ENCODE measurements at places on chromosomes 5 and 9.
A peak's percentile ranks its signal among the peaks of the same experiment; 100 is the strongest.

GRCh38 chr5:138568061-138568824 is 7.0 kb downstream of the HSPA9 start:
- no peak for DNase-seq

DNA sequence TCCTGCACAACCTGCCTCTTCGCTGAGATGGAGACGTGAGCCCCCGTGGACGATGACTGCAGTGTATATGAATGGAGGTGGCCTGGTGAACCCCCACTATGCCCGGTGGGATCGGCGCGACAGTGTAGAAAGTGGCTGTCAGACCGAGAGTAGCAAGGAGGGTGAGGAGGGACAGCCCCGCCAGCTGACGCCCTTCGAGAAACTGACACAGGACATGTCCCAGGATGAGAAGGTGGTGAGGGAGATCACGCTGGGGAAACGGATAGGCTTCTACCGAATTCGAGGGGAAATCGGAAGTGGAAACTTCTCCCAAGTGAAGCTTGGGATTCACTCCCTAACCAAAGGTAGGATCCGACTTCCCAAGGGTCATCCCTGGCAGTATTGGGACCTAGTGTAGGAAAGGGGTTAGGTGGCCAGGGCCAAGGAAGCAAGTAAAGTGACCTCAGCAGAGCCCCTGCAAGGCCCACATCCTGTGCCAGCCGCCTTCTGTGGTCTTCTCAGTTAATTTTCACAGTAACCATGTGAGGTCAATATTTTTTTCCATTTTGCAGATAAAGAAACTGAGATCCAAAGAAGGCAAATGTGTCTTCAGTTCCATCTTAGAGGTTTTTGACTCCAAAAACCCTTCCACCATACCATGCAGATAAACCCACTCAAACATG is 53.8 kb downstream of the NIM1K start:
- no peak for DNase-seq

DNA sequence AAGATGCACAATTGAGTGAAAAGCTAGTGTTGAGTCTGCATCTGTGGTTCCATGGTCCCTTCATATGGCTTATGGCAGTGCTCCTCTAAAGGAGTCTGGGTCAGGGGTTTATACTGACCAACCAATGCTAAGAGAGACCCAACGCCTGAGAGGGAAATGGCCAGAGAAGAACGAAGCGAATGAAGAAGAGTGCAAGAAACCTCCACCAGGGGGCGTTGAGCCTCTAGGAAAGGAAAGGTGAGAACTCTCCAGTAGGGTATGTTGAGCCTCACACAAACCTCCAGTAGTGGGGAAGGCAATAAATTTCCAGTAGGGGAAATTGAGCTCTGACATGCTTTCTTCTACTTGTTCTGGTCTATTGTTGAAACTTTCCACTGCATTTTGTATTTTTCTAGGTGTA is 470.6 kb downstream of the PRDM9 start:
- no peak for DNase-seq

- DNase-seq = no peak
These were observed 5.0 kb downstream of the LOX start for GRCh38 chr5:122073018-122073417.

- peak; percentile 23 for DNase-seq
These were observed 71.8 kb upstream of the MAMDC2 start for GRCh38 chr9:69971643-69972449.

- DNase-seq = no peak
These were observed 13.6 kb downstream of the AHRR start for GRCh38 chr5:334903-335739.

- no peak for DNase-seq
These were observed 2.6 kb downstream of the PRLR start for GRCh38 chr5:35227720-35228119.

- DNase-seq = no peak
These were observed 22.5 kb downstream of the PCSK5 start for GRCh38 chr9:75912951-75913350.

GRCh38 chr5:59597690-59598546 is 295.6 kb downstream of the PDE4D start:
- no peak for DNase-seq

DNA sequence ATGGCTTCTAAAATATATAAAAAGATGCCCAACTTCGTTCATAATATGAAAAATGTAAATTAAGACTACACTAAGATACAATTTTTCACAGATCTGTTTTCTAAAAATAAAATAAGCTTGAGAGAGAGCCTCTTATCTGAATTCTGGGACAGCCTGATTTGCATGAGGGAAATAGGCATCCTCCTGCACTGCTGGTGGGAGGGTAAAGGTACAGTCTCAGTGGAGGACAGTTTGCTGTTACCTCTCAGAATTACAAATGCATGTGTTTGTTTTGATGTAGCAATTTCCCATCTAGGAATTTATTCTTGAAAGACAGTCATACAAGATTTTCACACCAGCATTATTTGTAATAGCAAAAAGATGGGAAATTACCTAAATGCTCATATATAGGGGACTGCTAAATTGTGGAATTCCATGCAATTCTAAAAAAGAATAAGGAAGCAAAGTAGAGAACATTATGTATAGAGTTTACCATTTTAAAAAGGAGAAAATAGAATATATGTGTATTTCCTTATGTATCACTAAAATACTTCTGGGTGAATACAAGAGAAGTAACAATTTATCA is 75.7 kb downstream of the ZSWIM6 start:
- no peak for DNase-seq

- no peak for DNase-seq
These were observed 1.5 kb downstream of the TICAM2 start for GRCh38 chr5:115600766-115601165.

DNA sequence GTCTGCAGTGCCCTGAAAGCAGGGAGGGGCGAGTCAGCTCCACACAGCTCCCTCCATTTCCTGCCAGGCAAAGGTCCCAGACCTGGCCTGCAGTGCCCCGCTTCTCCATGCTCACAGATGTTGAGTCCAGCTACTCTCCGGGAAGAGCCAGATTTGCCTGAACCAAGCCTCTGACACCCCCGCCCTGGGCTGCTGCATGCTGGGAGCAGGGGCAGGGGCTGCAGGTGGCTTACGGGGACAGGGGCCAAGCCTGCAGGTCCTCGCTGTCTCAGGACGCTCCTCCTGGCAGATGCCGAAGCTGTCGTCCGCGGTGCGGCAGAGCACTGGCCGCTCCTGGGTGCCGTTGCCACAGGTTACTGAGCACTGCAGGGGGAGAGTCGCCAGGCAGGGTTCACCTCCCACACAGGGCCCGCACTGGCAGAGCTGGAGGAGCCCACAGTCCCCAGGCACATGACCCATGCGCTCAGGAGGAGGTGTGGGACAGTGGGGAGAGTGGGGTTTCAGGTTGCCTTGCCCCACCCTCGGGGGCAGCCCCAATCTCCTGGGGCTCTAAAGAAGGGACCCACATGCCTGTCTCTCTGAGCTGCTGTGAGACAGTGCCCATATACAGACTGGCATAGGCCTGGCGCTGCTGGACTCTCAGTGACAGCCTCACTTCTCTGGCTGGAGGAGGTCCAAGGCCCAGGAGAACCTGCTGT is 62.4 kb downstream of the ZNF354C start:
- no peak for DNase-seq

DNA sequence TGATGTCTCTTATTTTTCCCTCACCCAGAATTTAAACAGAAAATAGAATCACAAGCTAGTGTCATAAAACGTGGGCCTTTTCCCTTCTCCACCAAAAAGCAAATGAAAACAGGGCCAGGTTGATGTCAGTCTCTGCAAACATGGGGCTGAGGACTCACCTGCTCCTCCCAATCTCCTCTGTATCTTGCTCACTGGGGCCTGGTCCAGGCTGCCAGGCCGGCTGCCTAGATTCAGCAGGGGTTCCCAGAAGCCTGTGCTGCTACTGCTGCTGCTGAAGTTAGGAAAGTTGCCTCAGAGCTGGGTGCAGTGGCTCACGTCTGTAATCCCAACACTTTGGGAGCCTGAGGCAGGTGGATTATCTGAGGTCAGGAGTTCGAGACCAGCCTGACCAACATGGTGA is 84.3 kb downstream of the PCDH1 start:
- DNase-seq = no peak

DNA sequence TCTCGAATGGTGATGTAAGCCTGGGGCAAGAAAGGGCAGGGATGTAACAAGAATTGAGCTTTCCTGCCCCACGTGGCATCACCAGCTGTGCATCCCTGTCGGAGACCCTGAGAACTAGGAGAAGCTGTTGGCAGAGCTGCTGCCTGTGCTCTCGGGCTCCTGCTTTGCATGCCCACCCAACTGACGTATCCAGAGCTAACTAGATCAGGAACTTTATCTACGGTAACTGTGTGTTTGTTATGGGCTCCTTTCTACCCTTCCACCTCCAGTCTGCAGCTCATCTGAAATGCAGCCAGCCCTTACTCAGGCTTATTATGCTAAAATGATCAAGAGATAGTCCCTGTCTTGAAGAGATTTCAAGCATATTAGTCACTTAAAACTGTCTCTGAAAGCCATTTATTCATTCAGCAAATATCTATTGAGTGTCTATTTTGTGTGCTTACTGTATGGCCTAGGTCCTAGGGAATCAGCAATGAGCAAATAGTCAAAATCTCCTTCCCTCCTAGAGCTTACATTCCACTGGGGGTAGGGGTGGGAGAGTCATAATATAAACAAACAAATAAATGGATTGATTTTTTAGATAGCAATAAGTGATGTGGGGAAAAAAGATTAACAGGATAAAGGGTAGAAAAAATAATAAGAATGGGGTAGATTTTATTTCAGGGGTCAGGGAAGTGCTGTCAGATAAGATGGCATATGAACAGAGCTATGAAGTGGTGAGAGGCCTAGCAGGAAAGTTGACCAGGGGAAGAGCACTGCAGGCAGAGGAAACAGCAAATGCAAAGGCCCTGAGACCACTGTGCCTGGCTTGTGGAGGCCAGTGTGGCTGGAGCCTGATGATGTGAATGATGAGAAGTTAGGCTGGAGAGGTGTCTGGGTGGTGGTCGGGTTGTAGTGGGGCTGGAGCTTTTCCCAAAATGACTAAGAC is 118.2 kb downstream of the GALNT10 start:
- DNase-seq = no peak

- DNase-seq = no peak
These were observed 63.1 kb downstream of the TMOD1 start for GRCh38 chr9:97564291-97565175.

DNA sequence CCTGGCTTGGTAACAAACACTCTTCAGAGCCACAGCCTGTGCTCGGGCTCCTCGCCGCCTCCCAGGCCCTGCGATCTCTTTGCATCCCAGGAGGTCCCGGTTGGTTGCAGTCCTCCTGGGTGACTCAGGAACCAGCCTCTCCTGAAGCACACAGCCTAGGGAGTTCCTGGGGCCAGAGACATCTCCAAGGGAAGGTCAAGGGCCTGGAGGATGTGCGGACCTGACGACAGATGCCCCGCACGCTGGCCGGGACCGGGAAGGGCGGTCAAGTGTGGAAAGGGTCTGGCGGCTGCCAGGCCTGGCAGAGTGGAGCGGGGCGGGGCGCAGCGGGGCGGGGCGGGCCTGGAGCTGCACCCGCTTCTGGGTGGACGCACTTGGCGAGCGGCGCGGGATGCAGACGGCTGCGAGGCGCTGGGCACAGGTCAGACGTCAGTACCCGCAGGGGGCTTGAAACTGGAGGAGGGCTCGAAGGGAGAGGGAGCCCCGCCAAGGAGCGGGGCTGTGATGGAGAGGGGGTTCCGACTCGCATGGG is 45.0 kb upstream of the PRSS3 start:
- no peak for DNase-seq

- DNase-seq = no peak
These were observed 26.9 kb upstream of the FEM1C start for GRCh38 chr5:115571441-115571878.

GRCh38 chr9:21715408-21715807 is 87.0 kb upstream of the MTAP start:
- no peak for DNase-seq

DNA sequence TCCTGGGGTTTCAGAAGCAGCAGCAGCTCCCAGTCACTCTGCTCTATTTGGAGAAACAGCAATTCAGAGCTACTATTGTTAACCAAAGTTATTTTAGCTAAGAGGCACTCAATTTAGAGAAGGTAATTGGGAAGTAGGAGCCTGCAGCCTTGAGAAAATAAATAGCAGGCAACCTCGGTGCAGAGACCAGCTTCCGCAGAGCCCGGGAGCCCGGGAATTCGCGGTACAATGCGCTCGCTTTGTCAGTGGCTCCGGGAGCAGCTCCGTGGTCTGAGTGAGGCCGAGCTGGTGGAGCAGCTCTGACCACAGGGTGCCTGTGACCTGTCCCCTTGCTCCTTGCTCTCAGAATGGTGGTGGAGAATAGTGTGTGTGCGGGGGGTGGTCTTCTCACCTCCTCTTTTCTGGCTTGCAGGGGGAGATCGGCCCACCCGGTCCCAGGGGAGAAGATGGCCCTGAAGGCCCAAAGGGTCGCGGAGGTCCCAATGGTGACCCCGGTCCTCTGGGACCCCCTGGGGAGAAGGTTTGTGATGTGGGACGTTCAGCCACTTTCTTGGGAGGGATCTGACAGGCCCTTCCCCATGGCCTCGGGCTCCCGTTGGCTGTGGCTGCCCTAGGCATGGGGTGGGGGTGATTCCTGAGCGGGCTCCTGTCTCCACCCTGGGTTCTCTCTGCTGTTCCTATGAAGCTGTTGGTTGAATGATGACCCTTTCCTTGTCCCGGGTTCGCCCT is 95.9 kb upstream of the FCN2 start:
- no peak for DNase-seq

DNA sequence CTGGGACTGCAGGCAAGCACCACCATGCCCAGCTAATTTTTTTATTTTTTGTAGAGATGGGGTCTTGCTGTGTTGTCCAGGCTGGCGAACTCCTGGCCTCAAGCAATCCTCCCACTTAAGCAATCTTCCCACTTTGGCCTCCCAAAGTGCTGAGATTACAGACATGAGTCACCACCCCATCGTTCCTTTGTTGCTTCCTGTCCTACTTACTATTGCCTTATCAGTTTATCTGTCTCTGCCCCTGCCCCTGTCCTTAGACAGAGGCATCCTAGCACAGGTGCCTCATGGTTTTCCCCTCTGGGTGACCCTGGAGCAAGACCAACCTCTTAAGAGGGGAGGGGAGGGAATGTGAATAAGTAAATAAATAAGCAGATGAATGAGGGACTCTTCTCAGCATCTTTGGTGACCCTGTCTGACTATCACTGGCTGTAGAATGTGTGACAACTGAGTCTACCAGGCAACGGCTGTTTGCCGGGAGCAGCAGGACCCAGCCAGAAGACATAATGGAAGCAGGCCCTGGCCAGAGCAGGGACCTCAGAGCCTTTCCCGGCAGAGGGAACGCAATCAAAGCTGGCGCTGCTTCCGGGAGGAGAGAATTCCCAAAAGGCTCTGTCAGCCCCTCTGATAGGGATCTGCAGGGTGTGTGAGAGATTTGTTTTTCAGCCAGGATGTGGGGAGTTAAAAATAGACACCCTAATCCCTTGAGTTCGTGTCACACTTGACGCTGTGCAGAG is 43.8 kb upstream of the DAB2IP start:
- DNase-seq = no peak

DNA sequence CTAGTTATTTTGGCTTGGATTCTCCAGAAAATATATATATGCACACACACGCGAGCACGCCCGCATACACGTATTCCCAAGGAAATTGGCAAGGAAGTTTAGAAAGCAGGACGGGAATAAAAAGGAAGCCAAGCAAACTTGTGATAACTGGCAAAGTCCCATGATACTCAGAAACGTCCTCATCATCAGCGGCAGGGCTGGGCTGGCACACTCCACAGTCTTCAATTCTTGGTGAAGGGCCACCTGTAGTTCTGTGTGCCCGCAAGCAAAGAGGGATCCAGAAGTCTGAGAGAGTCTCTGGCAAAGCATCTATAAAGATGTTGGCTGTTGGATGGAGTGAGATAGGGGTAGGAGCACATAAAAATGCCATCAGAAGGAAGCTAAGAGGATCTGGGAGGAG is 289.3 kb upstream of the CTNND2 start:
- no peak for DNase-seq
